ENCODE measurements at places on chromosomes 3 and 15.

- DNase-seq, result no peak
These were observed 63.9 kb upstream of the FAM98B start for GRCh38 chr15:38389924-38390542.

GRCh38 chr3:127731546-127732289 is 59.0 kb downstream of the ABTB1 start:
- no peak for DNase-seq

- DNase-seq, result no peak
These were observed 6.7 kb downstream of the C3orf22 start for GRCh38 chr3:126551839-126552687.

GRCh38 chr3:46416125-46416810 is 9.2 kb downstream of the CCRL2 start:
- DNase-seq, result no peak

DNA sequence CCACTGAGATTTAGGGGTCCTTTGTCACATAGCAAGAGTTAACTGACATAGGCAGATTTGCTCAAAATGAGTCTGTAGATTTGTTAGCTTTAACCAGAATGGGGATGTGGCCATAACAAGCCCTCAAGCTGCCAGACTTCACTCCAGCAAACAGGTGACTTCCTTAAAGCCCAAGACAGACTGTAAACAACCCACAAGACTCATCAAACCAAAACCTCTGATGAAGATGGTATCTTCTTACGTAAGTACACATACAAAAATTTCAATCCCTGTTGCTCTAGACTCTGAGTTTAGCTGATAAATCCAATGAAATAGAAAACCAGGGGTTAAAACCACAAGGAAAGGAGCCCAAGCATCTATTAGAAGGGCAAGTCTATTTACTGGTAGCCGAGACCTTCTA is 18.2 kb upstream of the ZBTB20 start:
- DNase-seq, result no peak

GRCh38 chr15:64792282-64792681 is 16.9 kb upstream of the RBPMS2 start:
- no peak for DNase-seq

GRCh38 chr3:111134302-111134701 is 62.7 kb downstream of the NECTIN3 start:
- DNase-seq, result no peak

GRCh38 chr3:5645692-5646410 is 458.3 kb downstream of the EDEM1 start:
- DNase-seq, result no peak

GRCh38 chr3:111246967-111247760 is 175.5 kb downstream of the NECTIN3 start:
- DNase-seq, result no peak

DNA sequence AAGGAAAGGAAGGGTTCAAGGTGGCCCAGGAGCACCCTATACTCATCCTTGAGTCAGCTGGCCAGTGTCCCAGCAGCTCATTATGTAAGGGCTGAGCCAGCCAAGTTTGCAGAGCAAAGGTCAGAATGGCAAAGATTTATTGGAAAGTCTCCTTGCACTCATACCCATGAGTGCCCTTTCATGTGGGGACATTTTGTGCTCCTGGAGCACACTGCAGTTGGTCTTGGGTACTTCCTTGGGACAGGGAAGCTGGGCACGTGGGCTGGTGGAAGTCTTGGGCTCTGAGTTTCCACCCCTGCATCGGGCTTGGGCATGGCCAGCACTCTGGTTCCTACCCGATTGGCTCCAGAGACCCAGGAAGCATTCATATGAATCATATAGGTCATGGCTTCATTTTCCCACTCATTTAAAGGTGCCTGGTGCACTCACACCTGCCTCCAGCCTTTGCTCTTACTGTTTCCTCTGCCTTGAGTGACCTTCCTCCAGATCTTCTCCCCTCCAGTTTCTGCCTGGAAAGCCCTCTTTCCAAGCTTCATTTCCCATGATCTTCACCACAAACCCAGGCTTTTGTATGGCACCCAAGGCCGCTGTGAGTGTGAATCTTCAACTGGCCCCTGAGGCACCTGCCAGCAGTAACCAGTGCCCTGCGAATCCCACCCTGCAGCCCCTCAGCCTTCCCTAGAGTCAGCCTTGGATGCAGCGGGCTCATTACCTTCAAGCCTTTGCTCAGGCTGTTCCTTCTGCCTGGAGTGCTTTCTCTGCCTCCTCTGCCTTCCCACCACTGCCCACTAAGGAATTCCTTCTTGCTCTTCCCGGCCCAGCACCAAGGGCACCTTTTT is 10.5 kb upstream of the PRKCD start:
- no peak for DNase-seq

- DNase-seq, result peak; percentile 3
These were observed 124.6 kb downstream of the TMEM108 start for GRCh38 chr3:133162670-133163305.

DNA sequence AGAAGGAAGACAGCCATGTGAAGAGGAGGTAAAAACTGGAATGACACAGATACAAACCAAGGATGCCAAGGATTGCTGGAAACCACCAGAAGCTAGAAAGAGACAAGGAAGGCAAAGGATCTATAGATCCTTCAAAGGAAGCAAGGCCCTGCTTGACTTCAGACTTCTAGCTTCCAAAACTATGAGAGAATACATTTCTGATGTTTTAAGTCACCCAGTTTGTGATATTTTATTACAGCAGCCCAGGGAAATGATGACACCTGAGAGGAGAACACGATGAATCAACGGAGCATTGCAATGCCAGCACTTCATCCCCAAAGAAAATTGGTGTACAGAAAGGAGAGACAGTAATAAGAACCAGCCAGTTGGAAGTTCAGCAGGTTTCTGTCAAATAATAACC is 116.3 kb downstream of the MAGI1 start:
- no peak for DNase-seq

GRCh38 chr3:169271936-169272335 is 391.6 kb downstream of the MECOM start:
- DNase-seq, result no peak

- DNase-seq, result no peak
These were observed 347.6 kb upstream of the RARB start for GRCh38 chr3:25080461-25080860.

DNA sequence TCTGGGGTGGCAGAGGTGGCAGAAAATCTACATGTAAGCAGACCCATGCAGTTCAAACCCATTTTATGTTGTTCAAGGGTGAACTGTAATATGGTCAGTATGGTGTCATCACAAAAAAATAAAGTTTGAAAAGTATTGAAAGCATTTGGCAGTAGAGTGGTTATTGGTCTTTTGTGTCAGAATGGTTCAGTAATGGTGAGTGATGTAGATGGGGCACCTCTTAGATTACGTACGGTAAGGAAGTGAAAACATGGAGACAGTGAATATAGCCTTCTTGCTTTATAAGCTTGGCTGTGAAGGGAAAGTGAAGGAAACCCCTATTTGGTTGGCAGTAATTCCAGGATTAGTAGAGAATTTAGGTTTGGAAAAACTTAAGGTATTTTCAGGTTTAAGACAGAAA is 17.2 kb upstream of the CCNB2 start:
- no peak for DNase-seq

- no peak for DNase-seq
These were observed 176.8 kb downstream of the TUSC7 start for GRCh38 chr3:116886202-116886893.

DNA sequence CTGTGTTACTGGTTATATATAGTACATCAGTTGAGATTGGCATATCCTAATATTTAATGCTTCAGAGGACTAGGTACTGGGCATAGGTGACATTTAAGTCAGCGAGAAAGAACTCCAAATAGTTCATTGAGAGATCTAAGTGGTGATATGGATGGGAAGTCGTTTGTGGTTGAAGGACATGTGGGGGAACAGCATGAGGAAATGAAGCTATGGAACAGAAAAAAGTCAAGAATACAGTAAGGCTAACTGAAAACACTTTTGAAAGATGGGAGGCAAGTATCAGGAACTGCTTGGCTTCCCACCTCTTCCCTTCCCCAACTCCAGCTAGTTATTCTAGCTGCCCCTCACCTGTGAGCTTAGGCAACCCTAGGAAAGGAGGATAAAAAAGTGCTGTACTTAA is 3.7 kb upstream of the MYO5A start:
- no peak for DNase-seq

DNA sequence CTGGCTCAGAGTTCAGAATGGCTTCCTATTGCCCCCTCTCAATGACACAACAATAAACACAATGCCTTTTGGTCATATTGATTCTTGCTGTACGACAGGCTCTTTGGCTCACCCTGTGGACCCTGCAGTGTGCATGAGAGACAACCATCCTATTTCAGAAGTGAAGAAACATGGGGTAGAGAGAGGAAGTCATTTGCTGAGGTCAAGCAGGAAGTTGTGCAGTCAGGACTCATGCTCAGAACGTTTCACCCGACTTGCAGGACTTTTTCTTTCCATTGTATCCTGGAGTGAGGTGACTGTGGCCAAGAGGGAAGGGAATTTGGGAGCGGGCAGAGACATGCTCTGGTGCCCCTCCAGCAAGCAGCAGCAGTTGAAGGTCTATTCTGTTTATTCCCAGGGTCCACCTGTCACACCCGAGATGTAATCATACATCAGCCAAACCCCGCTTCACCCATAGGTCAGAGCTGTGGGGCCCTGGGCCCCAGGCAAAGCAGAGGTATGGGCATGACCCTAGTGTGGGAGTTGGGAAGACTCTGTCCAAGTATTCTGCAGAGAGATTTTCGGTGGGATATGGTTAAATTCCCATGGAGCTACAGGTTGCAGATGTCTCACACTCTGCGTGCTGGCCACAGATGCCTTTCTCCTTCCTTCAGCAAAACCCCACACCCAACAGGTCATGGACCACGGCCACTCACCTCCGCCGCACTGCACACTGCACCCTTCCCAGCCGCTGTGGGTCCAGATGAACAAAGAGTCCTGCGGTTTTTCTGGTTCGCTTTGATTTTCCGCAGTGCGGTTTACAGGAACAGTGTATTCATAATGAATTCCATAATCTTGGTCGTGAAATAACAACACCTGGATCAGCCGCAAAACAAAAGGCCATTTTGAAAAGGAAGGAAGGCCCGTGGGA is 290.6 kb downstream of the ADAMTS17 start:
- DNase-seq, result no peak

GRCh38 chr3:191085091-191085490 is 114.0 kb upstream of the OSTN start:
- DNase-seq, result no peak

DNA sequence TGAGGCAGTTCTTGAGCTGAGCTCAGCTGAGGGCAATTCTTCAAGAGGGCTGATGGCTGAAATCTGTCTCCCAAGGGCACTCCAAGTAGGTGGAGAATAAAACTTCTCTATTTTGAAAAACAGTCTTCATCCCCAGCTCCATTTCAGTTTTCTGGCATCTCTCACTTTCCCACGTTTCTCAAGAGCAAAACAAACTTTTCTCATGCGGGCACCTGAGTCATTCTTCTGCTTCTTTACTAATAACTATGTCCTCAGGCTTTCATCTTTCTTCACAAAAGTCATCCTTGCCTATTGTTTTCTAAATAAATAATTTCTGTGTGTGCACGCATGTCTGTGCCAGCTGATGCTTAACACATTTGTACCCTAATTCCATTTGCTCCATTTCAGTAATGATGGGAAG is 96.1 kb upstream of the NUDT16 start:
- no peak for DNase-seq

GRCh38 chr3:10189557-10190354 is 25.0 kb downstream of the IRAK2 start:
- DNase-seq, result no peak

- DNase-seq, result no peak
These were observed 62.1 kb upstream of the FAM3D start for GRCh38 chr3:58728723-58729122.

GRCh38 chr15:65571971-65572370 is 39.0 kb downstream of the INTS14 start:
- no peak for DNase-seq

Measured in DMS79 (cell line).